ENCODE measurements at places on chromosomes 3 and 15.

- no peak for DNase-seq
These were observed 496.1 kb downstream of the FOXP1 start for GRCh38 chr3:71087143-71088018.

- DNase-seq, result no peak
These were observed 17.7 kb upstream of the NR2F2 start for GRCh38 chr15:96312641-96313335.

GRCh38 chr3:9168241-9168741 lies 81.2 kb downstream of the SRGAP3 start:
- peak; percentile 71 for DNase-seq

GRCh38 chr3:123809597-123809996 lies 74.5 kb downstream of the MYLK start:
- DNase-seq, result no peak

GRCh38 chr3:72678380-72678779 lies 169.9 kb downstream of the SHQ1 start:
- no peak for DNase-seq

DNA sequence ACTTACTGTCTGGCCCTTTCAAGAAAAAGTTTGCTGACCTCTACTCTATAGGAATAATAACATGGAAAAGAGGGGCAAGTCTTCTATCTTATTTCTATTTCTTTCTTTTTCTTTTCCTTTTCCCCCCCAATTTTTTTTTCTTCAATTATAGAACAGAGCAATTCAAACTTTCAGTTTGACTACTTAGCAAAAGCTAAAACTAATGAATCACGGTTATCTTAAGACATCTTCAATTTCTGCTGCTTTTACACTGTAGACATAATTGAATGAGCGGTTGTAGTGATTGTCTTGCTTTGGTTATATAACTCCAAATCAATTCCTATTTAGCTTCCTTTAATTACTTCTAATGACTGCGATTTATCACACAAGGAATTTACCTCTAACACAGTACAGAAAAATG lies 74.3 kb upstream of the P2RY1 start:
- DNase-seq, result no peak

- no peak for DNase-seq
These were observed 293.0 kb upstream of the TRIM42 start for GRCh38 chr3:140384876-140385275.

DNA sequence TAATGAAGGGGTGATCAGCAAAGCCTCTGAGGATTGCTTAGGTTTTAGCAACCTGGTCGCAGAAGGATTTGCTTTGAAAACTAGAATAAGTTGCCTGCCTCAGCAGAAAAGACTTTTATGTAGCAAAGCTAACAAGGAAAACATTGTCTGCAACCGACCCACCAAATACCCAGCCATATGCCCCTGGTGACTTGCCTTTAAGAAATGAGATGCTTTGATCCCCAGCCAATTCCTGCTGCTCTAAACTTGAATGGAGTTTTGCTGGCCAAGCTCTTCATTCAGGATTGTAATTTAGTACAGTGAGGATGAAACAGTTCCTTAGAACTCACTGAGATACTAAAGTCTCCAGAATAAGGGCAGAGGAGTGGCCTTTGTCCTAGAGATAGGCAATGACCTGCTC lies 139.8 kb upstream of the PROK2 start:
- DNase-seq, result no peak

DNA sequence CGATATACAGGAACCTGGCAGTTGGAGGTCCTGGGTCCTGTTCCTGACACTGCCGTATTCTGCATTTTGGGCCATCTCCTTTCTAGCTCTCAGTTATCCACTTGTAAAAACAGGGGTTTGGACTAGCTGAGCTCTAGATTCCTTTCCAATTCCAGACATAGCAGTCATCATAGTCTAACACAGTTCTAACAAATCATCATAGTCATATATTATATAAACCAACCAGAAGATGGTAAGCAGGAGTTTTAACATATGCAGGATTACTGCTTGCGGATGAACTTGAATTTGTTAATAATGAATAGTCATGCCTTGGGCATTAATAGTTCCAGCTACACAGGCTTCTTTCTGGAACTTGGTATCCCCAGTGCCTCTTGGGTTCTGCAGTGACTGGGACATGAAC lies 26.6 kb downstream of the MASP1 start:
- no peak for DNase-seq

DNA sequence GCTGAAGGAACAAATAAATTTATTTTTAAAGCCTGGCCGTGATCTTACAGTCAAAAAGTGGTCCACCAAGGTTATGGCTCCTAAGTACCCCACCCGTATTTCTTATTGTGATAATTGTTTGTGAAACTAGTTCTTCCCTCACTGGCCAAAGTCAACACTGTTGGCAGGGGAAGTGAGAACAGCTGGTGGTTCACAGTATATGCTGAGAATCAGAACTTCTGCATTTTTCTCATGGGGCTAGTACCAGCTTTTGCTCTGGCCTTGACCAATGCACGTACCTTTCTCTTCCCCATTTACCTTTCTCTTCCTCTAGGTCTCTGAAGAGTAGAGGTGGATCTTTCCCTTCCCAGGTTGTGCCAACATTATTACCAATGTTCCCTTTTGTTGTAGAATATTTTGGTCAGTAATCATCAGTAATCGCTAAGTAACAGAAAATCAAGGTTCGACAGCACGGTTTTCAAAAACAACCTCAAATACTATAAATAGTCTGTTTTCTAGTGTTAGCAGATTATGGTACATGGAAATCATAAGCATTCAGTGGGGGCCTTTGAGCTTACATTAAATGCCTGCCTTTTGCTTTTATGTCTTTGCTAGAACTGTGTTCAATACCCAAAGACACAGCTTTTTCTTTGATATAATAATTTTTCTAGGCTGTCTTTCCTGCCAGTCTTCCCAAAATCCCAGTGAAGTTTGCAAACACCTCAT lies 268.0 kb downstream of the LPP start:
- DNase-seq, result no peak

DNA sequence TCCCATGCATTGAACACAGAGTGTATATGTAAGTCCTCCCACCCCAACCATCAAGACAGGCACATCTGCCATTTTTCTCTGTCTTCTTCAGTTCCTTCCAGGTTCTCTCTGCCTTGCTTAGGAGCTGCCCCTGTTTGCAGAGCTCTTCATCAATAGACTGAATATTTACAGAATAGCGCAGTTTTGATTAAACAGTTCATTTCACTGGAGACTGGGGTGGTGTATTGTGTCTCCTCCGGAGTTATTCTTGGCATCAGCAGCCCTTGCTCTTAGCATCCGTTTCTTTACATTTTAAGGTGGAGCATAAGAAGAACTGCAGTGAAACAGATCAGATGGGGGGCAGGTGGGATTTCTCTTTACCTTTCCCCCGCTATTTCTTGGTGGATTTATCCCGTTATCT lies 87.7 kb downstream of the LIPC start:
- no peak for DNase-seq

GRCh38 chr15:42046597-42046996 lies 25.8 kb upstream of the PLA2G4E start:
- no peak for DNase-seq

- no peak for DNase-seq
These were observed 72.8 kb upstream of the ZNF280D start for GRCh38 chr15:56806148-56806536.

- DNase-seq, result no peak
These were observed 49.0 kb upstream of the GCNT3 start for GRCh38 chr15:59562448-59563186.

GRCh38 chr3:73187328-73187727 lies 125.9 kb downstream of the EBLN2 start:
- no peak for DNase-seq

DNA sequence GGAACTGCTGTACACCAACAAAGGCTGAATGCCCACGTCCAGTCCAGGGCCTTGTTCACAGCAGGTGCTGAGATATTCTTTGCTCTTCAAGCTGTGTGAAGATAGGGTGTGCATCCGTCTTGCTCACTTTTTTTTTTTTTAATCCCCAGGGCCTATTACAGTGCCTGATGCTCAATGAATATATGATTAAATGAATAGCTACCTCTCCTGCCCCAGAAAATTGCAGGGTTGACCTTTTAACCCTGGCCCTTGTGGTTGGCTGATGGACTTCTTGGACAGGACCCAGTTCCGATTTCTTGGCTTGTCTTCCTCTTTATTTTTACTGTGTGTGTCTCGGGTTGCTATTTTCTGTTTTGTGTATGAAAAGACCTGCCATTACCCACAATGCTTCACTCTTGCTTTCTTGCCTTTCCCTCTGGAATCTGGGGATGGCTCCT lies 2.9 kb upstream of the FYTTD1 start:
- no peak for DNase-seq

DNA sequence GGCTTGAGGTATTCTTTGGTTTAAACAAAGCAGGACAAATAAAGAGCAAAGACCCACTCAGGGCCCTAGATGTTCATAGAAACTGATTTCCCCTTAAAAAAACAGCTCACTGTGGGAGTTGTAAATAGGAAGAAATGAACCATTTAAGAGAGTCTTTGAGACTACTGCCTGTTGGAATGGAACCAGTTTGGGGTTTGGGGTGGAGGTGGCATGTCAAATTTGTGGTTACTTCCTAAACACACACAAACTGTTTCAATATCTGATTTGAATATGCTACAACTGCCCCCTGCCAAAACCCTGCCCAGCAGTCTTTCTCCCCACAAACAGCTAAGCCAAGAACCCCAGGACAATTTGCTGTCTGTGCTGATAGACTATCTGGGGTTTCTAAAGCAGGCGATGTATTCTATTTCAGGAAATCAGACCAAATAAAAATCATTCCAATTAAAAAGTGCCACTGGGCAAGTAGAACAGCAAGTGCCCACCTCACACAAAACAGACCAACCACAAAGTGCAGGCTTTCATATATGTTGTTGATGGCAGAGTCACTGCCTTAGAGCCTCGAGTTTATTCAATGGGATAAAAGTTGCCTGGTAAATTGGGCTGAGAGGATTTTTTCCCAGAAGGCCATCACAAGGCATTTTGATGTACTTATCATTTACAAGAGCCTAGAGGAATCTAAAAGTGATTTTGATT lies 293.9 kb upstream of the PROK2 start:
- no peak for DNase-seq

GRCh38 chr3:59791774-59792308 lies 742.0 kb upstream of the CFAP20DC start:
- DNase-seq, result no peak

DNA sequence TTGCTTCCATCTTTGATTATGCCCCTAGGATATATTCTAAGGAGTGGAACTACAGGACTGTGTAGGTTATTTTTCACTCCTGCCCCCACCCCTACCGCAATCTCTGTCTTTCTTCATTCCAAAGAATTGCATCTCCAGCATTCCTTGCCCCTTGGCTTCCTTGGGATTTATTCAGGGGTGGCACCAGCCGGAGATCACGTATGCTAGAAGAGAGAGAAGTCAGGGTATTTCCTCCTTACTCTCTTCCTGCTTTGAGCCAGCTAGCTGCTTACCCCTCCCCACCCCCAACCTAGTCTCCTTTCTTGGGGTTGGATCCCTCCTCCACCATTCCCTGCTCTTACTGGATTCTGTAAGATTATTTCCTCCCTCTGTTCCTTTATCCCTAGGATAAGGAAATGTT lies 35.0 kb upstream of the DENND4A start:
- no peak for DNase-seq

DNA sequence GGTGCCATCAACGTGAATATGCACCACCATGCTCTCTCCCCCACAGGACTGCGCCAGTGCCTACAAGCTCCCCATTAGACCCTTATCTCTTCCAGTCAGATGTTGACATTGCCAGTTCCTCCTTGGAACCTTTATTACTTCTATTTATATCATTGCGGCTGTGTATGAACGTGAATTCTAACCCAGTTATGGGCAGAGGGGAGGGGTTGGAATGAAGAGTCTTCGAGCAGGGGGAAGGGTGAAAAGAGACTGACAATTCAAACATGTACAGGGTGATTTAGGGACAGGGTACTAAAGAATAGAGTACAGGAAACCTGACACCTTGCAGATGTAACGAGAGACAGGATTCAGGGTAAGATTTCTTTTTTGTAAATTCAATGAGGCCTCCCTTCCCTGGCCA lies 41.8 kb upstream of the ST6GAL1 start:
- DNase-seq, result no peak

DNA sequence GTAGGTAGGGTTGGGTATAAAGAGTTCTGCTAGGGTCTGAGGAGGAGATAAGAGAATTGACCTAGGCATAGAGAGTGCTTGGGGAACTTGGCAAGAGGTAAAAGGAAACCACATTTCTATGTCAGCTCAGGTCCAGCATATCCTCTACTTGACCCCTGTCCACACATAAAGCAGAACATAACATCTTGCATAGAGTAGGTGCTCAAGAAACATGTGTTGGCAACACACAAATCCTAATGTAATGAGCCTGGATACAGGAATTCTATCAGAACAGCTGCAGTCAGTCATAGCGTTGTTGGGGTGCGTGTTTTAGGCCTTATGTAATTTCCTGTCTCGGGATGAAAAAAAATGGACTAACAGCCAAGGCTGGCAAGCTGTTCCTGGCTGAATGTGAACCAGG lies 35.0 kb upstream of the PLCL2 start:
- no peak for DNase-seq

DNA sequence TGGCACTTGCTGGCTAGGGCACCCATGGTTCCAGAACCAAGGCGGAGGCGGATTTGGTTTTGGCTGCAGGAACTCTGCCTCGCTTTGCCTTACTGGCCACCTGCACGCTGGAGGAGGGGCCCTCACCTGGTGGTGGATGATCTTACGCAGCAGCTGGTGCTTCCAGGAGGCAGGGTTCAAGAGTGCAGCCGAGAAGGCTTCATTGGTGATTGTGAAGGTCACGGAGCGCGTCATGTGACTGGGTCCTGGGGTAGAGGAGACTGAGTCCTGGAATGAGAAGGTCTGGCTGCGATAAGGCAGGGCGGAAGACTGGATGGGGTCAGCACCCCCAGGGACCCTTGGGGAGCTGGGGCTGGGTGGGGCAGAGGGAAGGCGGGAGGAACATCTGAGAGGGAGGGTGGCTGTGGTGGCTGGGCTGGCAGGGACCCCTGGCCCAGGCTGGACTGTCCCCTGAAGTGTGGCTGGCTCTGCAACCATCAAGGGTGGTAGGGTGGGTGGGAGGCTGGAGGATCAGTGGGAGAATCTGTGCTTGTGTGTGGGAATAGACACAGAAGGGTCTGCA lies 25.8 kb upstream of the GOLGA6C start:
- DNase-seq, result no peak

GRCh38 chr3:13528217-13528867 lies 20.6 kb upstream of the FBLN2 start:
- DNase-seq, result no peak

All from stimulated activated CD4-positive, alpha-beta T cell treated with anti-CD3 and anti-CD28 coated beads, Interleukin-2, amount 100 ng/mL, for 24 hours (primary cell).